ENCODE measurements at places on chromosomes 6 and 20.

GRCh38 chr20:34004790-34005457, 11.2 kb downstream of the RALY start:
- DNase-seq: no peak

- no peak for DNase-seq
Observed at GRCh38 chr20:38604873-38605303, 3.3 kb downstream of the ARHGAP40 start.

GRCh38 chr20:62808211-62808865, 3.7 kb downstream of the OGFR start:
- peak; percentile 66 for DNase-seq

DNA sequence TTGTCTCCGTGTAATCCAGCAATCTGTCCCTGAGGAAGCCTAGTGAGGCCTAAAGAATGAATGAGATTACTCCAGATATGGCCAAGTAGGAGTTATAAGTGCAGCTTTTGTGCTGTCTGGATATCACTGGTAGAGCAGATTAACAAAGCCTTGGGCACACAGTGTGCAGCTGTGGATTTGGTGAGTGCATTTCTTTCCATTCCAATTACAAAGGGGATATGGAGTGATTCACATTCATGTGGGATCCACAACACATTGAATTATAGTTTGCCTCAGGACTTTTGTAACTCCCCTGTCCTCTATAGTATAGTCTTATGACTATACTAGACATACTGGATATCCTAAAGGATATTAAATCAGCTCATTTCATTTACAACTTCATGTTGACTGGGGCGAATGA, 47.1 kb downstream of the HLA-F start:
- DNase-seq: no peak

DNA sequence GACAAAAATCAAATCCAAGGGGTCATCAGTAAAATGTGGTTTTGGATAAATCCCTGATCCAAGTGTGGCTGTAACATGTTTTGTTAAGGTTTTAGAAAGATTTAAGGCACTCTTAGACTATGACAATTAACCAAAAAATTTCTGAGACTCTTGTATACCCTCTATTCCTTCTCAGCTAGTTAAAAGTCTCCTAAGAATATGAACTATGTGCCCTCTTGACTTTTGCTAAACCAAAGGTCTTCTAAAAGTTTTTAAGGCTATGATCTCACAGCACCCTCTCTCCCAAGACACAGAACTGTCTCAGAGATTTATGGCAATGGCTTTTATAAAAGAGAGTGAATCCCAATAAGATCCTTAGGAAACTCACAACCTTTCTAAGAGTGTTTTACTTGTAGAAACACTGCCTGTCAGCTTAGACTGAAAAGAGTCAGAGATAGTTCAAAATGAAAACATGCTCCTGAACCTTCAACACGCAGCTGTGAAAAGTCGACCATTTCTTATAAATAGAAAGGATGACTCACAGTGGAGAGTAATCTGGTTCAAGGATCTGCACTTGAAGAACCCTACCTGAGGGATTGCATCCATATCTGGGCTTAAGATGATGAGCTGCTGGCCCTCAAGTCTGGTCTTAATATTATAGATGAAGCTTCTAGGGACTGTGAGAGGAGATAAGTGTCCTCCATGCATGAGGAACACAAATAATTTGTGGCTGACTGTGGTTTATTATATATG, 388.4 kb upstream of the GJE1 start:
- DNase-seq: no peak

- no peak for DNase-seq
Observed at GRCh38 chr6:80501636-80502035, 395.2 kb downstream of the BCKDHB start.

All from stimulated activated CD8-positive, alpha-beta memory T cell treated with anti-CD3 and anti-CD28 coated beads, Interleukin-4, amount 100 ng/mL, for 24 hours (primary cell).